ENCODE measurements at places on chromosomes 11 and 22. TPM values are rescaled to one million over a fixed set of nuclear protein-coding genes. Genes with fewer than 3 reads are reported as not detected.

FAM180B gene
- total RNA-seq: not detected

DNA sequence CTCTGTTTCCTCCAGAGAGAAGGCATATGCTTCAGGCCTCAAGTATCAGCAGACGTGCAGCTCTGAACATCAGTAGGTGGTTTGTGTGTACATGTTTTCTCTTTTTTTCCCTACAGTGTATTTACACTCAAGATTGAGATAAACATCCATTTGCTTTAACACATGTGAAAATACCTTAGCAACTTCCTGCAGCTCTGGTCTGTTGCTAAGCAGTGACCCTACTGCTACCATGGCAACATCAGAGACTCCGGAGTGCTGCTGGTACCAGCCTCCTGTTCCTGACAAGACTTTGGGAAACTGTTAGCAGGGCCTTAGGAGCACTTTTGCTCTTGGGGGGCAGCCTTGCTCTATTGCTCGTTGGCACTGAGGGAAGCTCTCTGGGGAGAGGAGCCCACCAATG, 221.2 kb upstream of the PLET1 start:
- no peak for DNase-seq

DNA sequence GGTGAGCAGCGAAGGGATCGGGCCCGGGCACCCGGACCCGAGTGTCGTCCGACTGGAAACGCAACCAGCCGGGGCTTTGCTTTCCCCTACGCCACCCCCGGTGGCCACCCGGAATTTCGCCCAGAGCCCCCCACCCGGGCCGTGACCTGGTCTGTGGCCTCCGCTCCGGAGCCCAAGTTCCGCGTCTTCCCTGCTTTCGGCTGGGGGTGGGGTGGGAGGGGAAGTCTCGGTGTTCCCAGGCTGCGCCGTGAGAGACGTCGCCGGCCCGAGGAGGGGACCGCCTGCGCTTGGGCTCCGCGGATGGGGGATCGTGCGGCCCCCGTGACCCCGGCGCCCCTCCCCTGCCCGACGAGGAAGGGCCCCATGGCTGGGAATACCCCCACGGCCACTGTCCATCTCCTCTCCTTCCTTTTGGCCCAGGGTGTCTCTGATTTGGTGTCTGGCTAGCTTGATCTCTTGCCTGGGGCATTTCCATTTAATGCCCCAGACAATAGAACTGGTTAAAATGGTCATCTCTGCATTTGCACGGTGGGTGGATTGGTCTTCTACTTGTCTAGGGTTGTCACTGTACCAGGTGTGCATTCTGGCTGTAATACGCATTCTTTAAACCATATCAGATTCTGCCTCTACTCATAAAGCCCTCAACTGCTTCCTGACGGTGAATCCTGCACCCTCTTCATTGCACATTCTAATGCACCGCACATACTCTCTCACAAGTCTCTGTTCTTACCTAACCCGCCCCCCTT, 789 bp downstream of the SIK2 start:
- DNase-seq: no peak

GRCh38 chr22:41919357-41920224, 4.7 kb upstream of the SHISA8 start:
- DNase-seq: no peak

DNA sequence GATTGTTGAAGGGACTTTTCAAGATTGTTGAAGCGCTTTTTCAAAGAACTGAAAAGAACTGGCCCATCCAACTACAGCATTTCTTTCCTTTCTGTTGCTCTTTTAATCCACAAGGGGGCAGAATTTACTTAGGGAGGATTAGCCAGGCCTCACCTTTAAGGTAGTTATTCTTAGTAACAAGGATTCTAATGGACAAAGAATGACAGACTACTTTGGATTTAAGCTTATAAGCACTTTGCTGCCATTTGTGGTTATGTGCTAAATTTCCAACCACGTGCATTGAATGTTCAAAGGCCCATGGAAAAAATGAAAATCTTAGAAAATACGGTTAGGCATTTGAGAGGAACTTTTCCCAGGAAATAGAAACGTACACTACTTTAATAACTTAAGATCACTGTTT, 49.5 kb upstream of the HSPA8 start:
- DNase-seq: no peak

- no peak for DNase-seq
Observed at GRCh38 chr11:46247090-46247489, 30.4 kb upstream of the CREB3L1 start.

GRCh38 chr11:20080032-20080685, 80.1 kb downstream of the DBX1 start:
- DNase-seq: no peak

TP53AIP1 gene
- not detected for total RNA-seq

C11orf65 gene
- total RNA-seq: 0.64 TPM

OR51E2 gene
- total RNA-seq: not detected

DNA sequence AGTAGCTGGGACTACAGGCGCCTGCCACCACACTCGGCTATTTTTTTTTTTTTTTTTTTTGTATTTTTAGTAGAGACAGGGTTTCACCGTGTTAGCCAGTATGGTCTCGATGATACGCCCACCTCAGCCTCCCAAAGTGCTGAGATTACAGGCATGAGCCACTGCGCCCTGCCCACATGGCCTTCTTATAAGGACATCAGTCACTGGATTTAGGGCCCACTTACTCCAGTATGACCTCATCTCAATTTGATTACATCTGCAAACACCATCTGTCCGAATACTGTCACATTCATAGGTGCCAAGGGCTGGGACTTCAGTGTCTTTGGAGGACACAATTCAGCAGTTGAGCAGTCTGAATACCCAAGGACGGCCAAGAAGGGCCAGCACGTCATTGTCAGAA, 8.2 kb upstream of the PRR5 start:
- DNase-seq: no peak

LMO1 gene
- total RNA-seq: not detected

- DNase-seq: no peak
Observed at GRCh38 chr22:29096736-29097669, 24.2 kb downstream of the KREMEN1 start.

CALCA gene
- total RNA-seq: not detected

GRCh38 chr11:67118181-67118766, 789 bp upstream of the KDM2A start:
- peak; percentile 41 for DNase-seq

CD3E gene
- 630 TPM for total RNA-seq

CNGA4 gene
- 0.10 TPM for total RNA-seq

Data from activated T-helper 1 cell treated with anti-CD3 and anti-CD28 coated beads, Interleukin-12 subunit alpha, Interleukin-12 subunit beta, Interleukin-2, Interleukin-4 antibody, amounts not matched to agents 30 ng/mL and 10 ng/mL and 1 ng/mL, durations not matched to agents 14 hours and 24 hours and 36 hours (primary cell).